HT-29 (cell line): ENCODE measurements at places on chromosomes 7 and 10. TPM values are rescaled to one million over a fixed set of nuclear protein-coding genes. Genes with fewer than 3 reads are reported as not detected.

The C7orf57 gene
- not detected in 2 replicates for total RNA-seq

The FKBP6 gene
- total RNA-seq = not detected in 2 replicates

DNA sequence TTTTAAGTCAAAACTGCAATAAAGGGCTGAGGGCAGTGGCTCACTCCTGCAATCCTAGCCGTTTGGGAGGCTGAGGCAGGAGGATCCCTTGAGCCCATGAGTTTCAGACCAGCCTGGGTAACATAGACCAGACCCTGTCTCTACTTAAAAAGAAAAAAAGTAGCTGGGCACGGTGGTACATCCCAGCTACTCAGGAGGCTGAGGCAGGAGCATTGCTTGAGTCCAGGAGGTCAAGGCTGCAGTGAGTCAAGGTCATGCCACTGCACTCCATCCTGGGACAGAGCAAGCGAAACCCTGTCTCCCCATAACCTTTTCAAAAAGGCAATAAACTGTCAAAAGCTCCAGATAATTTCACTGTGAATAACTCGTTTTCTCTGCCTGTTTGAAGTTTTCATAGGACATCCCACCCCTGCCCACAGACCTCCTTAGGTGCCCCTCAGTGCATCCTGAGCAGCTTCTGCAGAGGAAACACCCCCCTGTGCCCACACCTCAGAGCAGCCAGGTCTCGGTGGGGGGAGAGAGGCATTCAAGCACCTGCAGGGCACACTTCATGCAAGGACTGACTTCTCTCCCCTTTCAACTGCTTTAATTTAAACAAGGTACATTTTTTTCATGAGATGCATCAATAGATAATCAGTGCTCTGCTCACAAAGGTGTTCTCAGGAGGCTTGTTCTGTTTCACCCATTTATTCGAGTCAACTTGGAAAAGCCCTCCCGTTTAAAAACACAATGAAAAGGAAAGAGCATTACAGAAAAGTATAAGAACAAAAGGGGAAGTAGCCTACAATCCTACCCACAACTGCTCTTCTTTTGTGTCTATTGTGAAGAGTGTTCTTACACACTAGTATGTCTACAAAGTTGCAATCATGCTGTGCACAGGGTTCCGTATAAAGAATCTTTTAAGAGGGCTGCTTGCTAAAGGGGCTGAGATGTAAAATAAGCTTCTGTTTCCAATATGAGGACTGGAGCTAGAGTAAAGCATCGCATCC is 104.9 kb downstream of the KMT2E start:
- no peak for DNase-seq

DNA sequence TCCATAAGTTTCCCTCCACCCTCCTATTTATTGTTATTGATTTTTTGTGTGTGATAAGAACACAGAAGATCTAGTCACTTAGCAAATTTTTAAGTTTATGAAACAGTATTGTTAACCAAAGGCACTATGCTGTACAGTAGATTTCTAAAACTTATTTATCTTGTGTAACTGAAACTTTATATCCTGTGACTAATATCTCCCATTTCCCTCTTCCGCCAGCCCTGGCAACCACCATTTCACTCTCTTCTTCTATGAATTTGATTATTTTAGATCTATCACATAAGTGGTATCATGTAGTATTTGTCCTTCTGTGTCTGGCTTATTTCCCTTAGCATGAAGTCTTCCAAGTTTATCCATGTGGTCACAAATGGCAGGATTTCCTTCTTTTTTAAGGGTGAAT is 144.3 kb upstream of the INHBA start:
- DNase-seq = no peak

DNA sequence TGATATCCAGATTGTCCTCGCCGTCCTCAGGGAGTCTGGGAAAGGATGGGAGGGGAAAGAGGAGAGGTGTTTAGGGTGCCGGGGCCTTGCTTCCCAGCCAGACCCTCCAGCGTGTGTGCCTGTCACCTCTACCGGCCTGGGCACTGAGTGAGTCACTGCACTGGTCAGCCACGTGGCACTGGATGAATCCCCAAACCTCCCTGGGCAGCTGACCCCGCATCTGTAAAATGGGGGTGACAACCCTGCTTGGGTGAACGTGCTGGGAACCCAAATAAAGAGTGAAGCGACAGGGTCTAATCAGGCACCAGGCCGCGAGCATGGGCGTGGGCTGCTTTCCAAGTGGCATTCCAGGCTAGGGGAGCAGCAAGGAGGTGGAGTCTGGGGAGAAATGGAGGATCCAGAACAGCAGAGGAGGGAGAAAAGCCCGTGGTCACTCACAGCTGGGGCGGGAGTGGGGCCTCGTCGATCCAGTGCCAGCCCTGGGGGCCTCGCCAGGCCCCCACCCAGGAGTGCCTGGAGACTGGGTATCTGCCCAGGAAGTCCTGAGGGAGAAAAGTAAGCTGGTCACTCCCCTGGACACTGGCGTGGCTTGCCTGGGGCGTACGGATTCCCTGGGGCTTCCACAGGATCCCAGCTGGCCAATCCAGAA is 29.7 kb downstream of the KLRG2 start:
- DNase-seq = peak; percentile 35

DNA sequence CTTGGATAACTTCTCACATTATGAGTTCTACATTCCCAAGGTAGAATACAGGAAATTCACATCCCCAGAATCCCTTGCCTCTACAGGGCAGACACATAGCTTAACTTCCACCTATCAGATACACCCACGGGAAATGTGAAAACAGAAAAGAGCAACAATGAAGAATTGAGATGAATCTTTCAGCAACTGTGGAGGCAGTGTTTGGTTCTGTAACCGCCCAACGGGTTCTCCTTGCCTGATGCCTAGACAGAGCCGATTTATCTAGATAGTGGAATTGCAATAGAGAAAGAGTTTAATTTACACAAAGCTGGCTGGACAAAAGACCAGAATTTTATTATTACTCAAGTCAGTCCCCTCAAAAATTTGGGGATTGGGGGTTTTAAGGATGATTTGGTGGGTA is 138.8 kb downstream of the MTPAP start:
- no peak for DNase-seq

DNA sequence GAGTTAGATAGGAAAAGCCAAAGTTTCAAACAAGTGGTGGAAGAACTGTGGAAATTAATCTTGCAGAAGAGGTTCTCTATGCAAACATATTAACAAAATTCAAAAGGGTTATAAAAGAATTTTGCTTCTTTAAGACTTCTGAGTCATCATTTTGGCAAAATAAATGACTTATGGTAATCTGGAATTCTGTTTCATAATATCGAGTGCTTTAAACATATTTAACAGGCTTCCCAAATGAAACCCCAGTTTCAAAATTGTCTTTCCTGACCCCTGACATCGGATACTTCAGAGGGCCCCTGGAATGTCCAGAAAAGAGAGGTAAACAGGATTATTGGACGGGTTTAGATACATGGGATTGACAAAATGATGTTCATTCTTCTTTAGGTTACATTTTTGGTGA is 444.6 kb downstream of the HTR7 start:
- DNase-seq = no peak

DNA sequence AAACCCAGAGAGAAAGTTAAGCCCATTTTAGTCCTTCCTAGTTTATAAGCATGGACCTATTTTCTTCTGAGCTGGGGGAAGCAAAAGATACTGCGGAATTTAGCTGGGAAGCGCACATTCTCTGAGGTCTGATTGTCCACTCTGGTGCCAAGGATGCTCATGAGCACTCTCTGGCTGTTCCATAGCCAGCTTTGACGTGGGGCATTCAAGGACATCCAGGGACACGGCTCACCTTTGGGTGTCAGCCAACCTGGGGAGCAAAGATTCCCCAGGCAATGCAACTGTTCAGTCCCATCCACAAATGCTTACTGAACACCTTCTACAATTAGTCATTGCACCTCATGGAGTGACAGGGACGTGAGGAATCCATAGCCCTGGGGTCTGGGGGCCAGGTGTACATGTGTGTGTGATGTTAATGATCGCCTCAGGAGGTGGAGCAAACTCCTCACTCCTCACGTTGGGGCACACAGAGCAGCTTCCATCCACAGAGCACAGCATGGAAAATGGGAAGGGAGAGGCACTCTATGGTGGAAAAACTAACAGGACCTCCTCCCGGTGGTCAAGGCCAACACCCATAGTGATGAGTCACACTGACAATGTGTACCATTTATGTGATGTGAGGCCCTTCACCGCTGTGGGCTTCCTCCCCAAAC is 67.5 kb upstream of the IGFBP3 start:
- DNase-seq = no peak

DNA sequence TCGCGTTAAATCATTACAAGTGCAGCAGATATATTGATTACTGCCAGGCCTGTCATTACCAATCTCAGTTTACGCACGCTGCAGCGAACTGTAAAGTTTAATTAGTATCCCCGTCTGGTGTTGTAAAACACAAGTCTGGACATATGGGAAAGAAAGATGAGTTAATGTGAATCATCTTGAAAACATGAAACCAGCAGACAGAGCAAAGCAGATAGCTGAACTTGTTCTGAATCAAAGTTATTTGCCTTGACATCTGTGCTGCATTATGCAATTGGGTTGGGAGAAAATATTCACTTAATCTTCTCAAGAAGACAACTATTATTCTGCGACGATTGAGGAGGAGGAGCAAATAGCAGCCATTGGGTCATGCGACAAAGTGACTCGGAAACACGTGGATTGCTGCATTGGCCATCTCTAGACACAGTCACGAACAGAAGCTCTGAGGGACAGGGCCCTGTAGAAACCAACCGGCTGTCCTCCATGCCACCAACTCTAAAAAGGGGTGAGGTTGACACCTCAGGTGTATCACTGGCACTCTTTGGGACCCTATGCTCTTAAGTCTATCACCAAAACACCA is 156.3 kb upstream of the C7orf33 start:
- no peak for DNase-seq

DNA sequence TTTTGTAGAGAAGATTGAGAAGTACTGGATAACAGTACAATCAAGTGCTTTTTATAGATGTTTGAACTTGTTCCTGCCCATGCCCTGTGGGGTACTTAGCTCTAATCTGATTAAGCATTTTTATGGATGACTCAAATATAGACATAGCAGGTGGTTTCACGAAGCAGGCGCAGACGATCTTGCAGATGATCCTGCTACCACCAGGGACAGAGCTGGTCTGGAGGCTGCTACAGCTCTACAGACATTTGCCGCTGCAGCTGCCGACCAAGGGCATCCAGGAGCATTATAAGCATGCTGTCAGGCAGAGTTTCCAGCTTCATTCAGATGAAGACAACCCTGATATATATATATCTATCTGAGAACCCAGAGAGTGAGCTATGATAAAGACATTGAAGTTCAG is 650.4 kb downstream of the NXPH1 start:
- DNase-seq = no peak

- no peak for DNase-seq
Observed at GRCh38 chr7:69269806-69270205, 328.5 kb upstream of the AUTS2 start.

- DNase-seq = peak; percentile 71
Observed at GRCh38 chr10:31353574-31353973, 34.6 kb downstream of the ZEB1 start.

GRCh38 chr10:44760513-44760912 is 150.6 kb upstream of the TMEM72 start:
- no peak for DNase-seq

GRCh38 chr10:90064295-90064694 is 362.9 kb downstream of the KIF20B start:
- DNase-seq = no peak

DNA sequence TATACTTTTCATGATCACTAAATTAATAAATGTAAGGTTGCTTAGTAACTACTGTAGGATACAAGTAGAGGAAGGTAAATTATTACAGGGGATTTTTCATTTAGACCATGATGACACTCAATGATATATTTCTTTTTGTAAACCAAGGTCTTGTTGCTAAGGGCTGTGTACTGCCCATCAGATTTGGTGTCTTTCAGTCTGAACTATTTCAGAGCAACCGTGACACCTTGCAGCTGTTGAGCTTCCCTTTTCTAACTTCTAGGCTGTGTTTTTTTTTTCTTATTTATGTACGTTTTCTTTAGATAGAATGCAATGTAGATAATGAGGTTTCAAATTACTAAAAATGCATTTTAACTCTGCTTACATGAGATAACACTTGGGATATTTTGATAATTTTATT is 292.0 kb upstream of the MBL2 start:
- no peak for DNase-seq

GRCh38 chr7:5396542-5396941 is 27.1 kb downstream of the TNRC18 start:
- peak; percentile 80 for DNase-seq
